ENCODE measurements at places on chromosomes 1 and 21. TPM values are rescaled to one million over a fixed set of nuclear protein-coding genes. Genes with fewer than 3 reads are reported as not detected.

- DNase-seq, result no peak
These were observed 7.5 kb upstream of the SH3D21 start for GRCh38 chr1:36298640-36299039.

DNA sequence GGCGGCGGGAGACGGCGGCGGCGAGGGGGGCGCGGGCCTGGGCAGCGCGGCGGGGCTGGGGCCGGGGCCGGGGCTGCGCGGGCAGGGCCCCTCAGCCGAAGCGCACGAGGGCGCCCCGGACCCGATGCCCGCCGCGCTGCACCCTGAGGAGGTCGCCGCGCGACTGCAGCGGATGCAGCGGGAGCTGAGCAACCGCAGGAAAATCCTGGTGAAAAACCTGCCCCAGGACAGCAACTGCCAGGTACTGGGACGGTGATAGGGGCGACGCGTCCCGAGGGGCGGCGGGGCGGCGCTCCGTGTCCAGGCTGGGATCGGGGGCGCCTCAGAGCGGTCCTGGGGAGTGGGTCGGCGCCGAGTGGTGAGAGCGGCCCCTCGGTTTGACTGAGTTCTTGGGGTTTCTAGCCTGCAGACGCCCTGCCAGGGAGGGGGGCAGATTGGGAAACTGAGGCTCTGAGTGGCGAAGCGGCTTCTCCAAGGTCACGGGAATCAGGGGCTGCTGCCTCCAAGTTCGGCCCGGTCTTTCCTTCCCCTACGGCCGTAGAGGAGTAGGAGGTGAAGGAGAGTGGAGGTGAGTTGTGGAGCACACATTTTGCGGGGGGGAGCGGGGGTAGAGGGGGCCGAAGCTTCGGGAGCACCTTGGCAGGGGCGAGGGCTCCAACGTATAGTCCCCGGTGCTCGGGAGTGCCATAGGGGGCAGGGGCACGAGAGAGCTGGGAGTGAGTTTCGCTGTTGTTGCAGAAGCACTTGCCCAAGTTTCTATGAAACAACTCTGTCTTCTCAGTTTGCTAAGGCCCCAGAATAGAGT is 508 bp downstream of the RAVER2 start:
- DNase-seq, result peak; percentile 40

Gene SLAMF1
- total RNA-seq, result not detected

- no peak for DNase-seq
These were observed 1.0 kb downstream of the PER3 start for GRCh38 chr1:7785108-7785507.

- no peak for DNase-seq
These were observed 5.7 kb downstream of the SLC9A1 start for GRCh38 chr1:27149084-27149761.

GRCh38 chr21:35895598-35895997 is 164.7 kb downstream of the SETD4 start:
- no peak for DNase-seq

Gene DENND4B
- 8.7 TPM for total RNA-seq

- no peak for DNase-seq
These were observed 28.8 kb downstream of the CFAP74 start for GRCh38 chr1:1974834-1975233.

Gene LCE6A
- total RNA-seq, result not detected

Gene OR2G6
- total RNA-seq, result not detected

DNA sequence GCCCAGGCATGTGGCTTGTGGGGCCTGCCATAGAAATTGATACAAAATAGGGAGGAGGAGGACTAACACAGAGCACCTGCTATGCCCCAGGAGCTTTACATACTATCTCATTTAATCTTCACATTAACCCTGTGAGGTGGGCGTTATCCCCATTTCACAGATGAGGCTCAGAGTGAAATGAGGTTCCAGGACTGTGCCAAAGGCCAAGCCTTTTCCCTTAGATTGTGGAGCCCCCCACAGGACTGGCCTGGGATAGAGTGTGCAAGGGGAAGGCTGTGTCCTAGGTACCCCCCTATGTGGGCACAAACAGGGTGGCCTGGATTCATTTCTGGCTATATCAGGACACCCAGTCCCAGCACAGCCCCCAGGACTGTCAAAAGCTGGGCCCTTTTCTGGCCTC is 2.2 kb upstream of the DDOST start:
- DNase-seq, result no peak

DNA sequence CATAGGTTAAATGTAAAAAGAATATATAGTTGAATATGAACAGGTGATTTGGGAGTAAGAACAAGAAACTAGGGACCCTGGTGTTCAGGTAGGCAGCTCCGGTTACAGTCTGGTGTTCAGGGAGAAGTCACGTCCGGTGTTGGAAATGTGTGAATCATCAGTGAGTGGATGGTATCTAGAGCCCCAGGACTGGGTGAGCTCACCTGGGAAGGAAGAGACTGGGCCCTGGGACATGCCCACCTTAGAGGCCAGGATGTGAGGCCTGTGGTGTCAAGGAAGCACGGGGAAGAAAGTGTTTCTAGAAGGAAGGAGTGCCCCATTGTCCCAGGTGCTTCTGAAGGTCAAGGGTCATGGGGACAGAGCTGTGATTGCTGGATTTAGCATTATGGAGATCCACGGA is 1.5 kb upstream of the GJB3 start:
- peak; percentile 96 for DNase-seq

DNA sequence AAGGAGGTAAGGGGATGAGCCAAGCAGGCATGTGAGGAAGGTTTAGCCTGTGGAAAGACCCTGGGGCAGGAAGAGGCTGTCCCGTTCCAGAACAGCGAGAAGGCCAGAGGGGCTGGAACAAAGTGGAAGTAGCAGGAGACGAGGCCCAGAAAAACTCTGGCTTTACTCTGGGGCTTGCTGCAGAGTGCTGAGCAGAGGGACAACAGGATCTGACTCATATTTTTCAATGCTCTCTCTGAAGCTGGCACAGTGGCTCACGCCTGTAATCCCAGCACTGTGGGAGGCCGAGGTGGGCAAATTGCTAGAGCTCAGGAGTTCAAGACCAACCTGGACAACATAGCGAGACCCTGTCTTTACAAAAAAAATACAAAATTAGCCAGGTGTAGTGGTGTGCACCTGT is 52.4 kb upstream of the PAX7 start:
- no peak for DNase-seq

- DNase-seq, result no peak
These were observed 10.8 kb upstream of the PRAMEF12 start for GRCh38 chr1:12762766-12763165.

DNA sequence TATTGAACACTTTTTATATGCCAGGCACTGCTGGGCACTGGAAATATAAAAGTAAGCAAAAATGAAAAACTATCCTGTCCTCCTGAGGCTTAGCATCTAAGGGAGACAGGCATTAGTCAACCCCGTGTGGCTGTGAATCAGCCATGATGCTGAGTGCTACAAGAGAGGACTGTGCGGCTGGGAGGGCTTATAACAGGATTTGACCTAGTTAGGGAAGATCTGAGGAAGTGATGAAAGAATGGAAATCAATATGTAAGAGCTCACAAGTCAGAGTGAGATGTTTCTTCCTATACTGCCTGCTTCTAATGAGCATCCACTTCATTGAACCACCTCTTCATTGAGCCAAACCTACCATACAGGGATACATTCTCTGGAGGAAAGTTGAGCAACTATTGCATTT is 15.1 kb downstream of the TRIM45 start:
- DNase-seq, result no peak

DNA sequence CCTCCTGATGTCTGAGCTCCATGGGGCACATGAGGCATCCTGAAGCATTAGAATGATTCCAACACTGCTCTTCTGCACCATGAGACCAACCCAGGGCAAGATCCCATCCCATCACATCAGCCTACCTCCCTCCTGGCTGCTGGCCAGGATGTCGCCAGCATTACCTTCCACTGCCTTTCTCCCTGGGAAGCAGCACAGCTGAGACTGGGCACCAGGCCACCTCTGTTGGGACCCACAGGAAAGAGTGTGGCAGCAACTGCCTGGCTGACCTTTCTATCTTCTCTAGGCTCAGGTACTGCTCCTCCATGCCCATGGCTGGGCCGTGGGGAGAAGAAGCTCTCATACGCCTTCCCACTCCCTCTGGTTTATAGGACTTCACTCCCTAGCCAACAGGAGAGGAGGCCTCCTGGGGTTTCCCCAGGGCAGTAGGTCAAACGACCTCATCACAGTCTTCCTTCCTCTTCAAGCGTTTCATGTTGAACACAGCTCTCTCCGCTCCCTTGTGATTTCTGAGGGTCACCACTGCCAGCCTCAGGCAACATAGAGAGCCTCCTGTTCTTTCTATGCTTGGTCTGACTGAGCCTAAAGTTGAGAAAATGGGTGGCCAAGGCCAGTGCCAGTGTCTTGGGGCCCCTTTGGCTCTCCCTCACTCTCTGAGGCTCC is 11.1 kb upstream of the RASSF5 start:
- no peak for DNase-seq

DNA sequence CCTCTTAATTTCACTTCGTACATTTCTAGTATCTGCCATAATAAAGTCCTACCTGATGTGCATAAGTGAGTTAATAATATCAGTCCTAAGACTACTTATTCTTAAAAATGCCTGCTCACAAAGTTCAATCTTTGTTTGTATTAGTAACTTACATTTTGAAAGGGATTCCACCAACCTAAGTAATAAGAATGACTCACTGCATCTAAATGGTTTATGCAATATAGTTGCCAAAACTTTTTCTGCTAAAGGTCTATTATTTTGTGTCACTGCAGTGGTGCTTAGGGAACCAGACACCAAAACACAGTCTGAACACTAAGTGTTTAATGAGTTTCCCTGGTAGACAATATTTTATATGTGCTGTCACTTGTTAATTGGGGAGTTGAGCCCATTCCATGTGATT is 1.8 kb downstream of the ZNF669 start:
- DNase-seq, result peak; percentile 62

Gene ARHGAP30
- total RNA-seq, result 3.1 TPM

- DNase-seq, result peak; percentile 50
These were observed 4.0 kb downstream of the CASQ2 start for GRCh38 chr1:115764541-115764940.

- DNase-seq, result no peak
These were observed 24.4 kb upstream of the WDR26 start for GRCh38 chr1:224458996-224459395.

DNA sequence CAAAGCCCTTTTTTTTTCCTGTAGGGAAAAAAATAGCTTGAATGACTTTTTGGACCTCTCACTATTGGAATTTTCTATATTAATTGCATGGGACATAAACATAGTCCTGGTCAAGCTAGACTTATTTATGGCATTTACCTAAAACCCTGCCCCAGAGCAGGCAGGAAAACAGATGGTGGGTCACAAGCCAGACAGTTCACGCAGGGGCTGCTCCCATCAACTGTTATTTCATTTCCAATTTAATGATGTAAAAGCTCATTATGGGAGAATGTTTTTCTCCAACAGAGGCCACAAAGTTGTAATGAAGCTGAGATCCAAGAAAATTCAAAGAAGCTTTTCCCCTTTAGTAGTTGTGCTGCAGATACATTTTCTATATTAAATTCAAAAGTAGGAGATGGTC is 99.2 kb downstream of the SGIP1 start:
- no peak for DNase-seq

DNA sequence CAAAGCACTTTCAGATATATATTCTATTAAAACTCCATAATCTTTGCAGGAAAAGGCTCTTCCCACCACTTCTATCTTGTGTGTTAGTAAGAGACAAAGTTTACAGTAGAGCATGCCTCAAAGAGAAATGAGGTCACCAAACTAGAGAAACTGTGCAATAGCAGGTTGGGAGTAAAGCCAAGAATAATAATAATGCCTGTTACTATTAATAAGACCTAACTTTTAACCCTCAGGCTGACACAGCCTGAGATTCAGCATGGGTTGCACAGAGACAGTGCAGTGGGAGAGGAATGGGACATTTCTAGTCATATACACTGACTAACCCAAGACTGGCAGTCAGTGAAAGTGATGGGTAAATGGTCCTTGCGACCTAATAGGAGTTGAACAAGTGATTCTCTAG is 320.2 kb upstream of the NFIA start:
- peak; percentile 68 for DNase-seq

- DNase-seq, result no peak
These were observed 130.5 kb upstream of the ZNF644 start for GRCh38 chr1:91152331-91152730.

- DNase-seq, result no peak
These were observed 65.4 kb downstream of the AK4 start for GRCh38 chr1:65213271-65214023.

GRCh38 chr1:161096530-161096929 is 1.6 kb upstream of the KLHDC9 start:
- DNase-seq, result peak; percentile 81

Data from bronchial epithelial cell (primary cell).